ENCODE measurements at places on chromosomes 3 and 15. TPM values are rescaled to one million over a fixed set of nuclear protein-coding genes. Genes with fewer than 3 reads are reported as not detected.

- no peak for DNase-seq
These were observed 386.7 kb downstream of the UNC13C start for GRCh38 chr15:54364961-54365360.

DNA sequence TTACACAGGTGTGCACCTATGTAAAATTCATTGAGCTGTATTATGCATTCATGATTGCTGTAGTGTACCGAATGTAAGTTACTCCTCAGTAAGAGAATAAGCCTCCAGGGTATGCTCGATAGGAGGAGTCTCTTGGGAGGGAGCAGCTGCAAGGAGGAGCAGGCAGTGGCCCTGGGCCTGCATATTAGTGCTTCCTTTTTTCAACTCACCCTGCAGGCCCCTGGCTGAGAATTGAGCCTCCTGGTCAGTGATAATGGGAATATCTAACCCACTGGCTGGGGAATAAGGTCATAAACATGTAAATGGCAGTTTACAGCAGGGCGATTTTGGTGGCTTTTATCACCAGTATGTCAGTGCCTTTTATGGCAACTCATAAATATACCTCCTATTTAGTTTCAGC lies 21.7 kb upstream of the SFMBT1 start:
- no peak for DNase-seq

DNA sequence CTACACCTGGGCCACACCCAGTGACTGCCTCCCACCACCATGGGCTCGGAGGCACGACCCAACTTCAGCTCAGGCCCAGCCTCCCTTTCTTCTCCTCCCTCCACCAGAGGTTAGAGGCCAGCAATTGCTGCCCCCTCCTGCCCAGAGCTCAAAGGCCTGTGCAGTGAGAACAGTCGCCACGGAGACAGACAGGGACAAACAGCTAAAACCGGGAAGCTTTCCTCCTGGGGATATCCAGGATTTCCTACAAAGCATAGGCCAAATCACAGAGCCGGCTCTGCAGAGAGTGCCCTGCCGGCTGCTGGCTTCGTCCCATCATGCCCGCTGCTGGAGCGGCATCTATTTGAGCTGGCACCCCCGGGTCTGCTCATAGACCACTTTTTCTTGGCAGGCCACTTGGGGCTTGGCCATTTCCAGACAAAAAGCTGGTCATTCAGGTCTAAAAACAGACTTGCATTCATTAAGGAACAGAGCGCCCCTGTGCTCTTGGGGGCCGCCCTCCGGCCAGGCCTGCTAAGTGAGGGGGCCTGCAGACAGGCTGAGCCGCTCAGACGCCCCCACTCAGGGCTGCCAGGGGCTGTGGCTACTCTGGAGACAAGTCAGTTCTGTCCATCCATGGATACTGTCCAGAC lies 17.5 kb downstream of the GRAMD2A start:
- DNase-seq, result no peak

- peak; percentile 58 for DNase-seq
These were observed 524 bp upstream of the TOPBP1 start for GRCh38 chr3:133662278-133662651.

Gene CGNL1
- 0.30 TPM for total RNA-seq

Gene CHRNA7
- total RNA-seq, result 4.7 TPM

GRCh38 chr15:100777821-100778220 lies 101.8 kb upstream of the ALDH1A3 start:
- no peak for DNase-seq

DNA sequence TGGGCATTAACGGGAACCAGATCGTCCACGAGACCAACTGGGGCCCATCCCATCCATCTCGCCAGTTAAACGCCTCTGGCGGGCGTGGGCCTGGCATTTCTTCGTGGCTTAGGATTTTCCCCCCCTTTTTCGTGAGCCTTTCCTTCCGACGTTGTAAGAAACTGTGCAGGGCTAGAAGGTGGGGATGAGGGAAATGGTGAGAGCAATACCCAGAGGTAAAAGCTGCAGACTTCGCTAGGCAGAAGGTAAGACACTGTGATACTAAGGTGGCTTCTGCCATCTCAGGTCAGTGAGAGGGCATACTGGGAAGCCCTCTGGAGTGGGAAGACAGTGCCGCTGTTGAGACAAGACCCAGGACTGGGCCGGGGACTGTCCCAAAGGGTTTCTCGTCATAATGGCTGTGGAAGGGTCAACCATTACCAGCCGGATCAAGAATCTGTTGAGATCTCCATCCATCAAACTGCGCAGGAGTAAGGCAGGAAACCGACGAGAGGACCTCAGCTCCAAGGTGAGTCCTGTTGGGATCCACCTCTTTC lies 666 bp downstream of the MAPKBP1 start:
- DNase-seq, result no peak

GRCh38 chr15:96046620-96047240 lies 283.8 kb upstream of the NR2F2 start:
- DNase-seq, result peak; percentile 28

Gene BFSP2
- not detected for total RNA-seq

GRCh38 chr15:73244333-73244732 lies 124.4 kb downstream of the HCN4 start:
- no peak for DNase-seq

- DNase-seq, result no peak
These were observed 33.1 kb downstream of the PLXNA1 start for GRCh38 chr3:127016043-127016343.

Gene THPO
- not detected for total RNA-seq

All from Daoy (cell line).